MM.1S (cell line): ENCODE measurements at places on chromosomes 12 and 14.

DNA sequence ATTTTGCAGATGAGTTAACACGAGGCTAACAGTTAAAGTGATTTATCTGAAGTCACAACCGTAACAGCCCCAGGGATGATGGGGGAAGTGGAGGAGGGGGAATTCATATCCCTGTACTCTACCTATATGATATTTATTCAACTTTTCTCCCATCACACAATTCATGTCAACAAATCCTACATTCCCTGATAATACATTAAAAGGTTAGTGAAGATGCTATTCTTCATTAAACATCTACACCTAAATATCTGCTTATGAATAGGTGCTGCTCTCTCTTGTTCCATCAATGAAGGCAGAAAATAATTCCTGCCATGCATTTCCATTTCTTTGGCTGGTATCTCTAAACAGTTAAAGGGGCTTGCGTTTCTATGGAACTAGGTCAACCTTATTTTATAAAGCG is 6.8 kb downstream of the YBX3 start:
- H3K27me3 ChIP-seq: no peaks in the 10 kb centered on the region
- H3K4me1 ChIP-seq: peaks cover 16% of the 10 kb centered on the region
- H3K4me3 ChIP-seq: no peak overlapping the region
- no peak for DNase-seq

DNA sequence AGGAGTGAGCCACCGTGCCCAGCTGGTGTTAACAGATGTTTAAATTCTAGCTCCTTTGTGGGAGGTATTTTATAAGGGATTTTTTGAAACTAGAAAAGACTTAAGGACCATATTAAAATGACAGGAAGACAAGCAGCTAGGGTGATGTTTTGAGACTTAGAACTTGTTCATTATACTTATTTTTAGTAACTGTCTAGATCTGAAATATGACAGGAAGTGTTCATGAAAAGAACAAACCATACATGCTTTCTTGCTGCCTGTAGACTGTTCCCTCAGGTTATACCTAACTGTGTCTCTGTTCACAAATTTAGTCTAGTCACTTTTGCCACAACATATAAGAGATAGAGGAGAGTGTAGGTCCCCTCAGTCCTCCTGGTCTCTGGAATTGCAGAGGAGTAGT is 36.9 kb upstream of the KCNH3 start:
- H3K27me3 ChIP-seq: no peaks in the 10 kb centered on the region
- no peak overlapping the region for H3K4me3 ChIP-seq
- H3K4me1 ChIP-seq: peaks cover 19% of the 10 kb centered on the region
- peaks cover 10% of the 10 kb centered on the region for H3K36me3 ChIP-seq
- peak overlapping the region; percentile 25; the same call in 1 of the 2 replicates for H3K27ac ChIP-seq

DNA sequence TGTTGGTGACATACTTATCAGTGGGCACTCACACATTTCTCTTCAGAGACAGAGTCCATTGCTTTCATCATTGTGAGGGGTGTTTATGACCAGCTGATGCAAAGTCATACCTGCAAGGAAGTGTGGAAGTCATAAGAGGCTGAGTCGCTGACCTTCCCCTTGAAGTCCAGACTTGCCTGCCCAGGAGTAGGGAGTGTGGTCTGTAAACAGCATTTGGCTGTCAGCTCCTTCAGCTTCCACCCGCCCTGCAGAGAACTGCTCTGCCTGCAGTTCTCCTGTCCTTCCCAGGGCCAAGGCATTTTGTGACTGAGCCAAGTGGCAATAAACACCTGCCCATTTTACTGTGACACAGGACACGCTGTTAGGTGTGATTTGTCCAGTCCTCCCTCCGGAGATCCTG is 801.3 kb downstream of the BCL11B start:
- H3K4me1 ChIP-seq: no peaks in the 10 kb centered on the region
- H3K4me3 ChIP-seq: no peak overlapping the region
- DNase-seq: no peak
- H3K36me3 ChIP-seq: no peaks in the 10 kb centered on the region

DNA sequence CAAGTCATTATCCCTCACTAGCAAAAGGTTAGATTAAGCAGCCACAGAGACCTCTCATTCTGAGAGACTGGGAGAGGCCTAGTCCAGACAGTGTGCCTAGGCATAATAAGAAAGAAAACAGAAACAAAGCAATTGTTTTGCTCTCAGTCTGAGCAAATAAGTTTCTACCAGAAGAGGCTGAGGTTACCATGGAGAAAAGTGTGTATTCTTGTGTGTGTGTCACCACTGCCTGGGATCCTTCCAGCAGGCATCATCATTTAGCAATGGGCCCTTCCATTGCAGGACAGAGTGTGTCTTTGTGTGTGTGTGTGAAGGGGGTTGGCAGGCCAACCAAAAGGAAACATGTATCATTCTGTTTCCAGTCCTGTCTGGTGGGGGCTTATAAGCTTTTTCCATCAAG is 3.7 kb downstream of the EFS start:
- no peak for DNase-seq
- H3K27ac ChIP-seq: no peak overlapping the region
- H3K4me1 ChIP-seq: no peaks in the 10 kb centered on the region
- H3K4me3 ChIP-seq: no peak overlapping the region
- H3K36me3 ChIP-seq: no peaks in the 10 kb centered on the region
- peaks cover 7% of the 10 kb centered on the region for H3K27me3 ChIP-seq

GRCh38 chr12:111291357-111291756 is 77.5 kb downstream of the PHETA1 start:
- no peaks in the 10 kb centered on the region for H3K4me1 ChIP-seq
- H3K27ac ChIP-seq: no peak overlapping the region
- DNase-seq: no peak
- H3K36me3 ChIP-seq: no peaks in the 10 kb centered on the region
- H3K27me3 ChIP-seq: no peaks in the 10 kb centered on the region; the same call in 1 of the 2 replicates
- no peak overlapping the region for H3K4me3 ChIP-seq

DNA sequence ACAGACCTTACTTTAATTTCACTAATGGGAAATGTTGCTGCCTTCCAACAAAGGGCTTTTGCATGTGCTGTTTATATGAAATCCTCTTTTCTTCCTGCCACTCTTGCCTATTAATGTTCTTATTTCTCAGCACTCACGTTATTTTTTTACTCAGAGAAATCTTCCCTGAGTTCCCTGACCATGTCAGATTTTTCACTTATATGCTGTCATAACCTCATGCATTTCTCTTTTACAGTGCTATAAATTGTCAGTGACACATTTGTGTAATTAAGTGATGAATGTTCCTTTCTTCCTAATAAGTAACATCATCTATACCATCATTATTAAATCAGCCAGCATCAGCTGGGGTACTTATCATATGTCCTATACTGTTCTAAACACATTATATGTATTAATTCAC is 444.1 kb downstream of the DIO2 start:
- H3K4me1 ChIP-seq: no peaks in the 10 kb centered on the region
- no peak overlapping the region for H3K4me3 ChIP-seq
- H3K36me3 ChIP-seq: no peaks in the 10 kb centered on the region
- no peak for DNase-seq

GRCh38 chr14:93049315-93049714 is 66.4 kb downstream of the ITPK1 start:
- H3K4me1 ChIP-seq: no peaks in the 10 kb centered on the region
- H3K27me3 ChIP-seq: no peaks in the 10 kb centered on the region
- DNase-seq: no peak

- DNase-seq: no peak
- no peaks in the 10 kb centered on the region for H3K36me3 ChIP-seq
- no peaks in the 10 kb centered on the region for H3K27me3 ChIP-seq
- H3K4me3 ChIP-seq: no peak overlapping the region
- no peaks in the 10 kb centered on the region for H3K4me1 ChIP-seq
These were observed 279.0 kb downstream of the PAWR start for GRCh38 chr12:79411791-79412190.

- H3K4me3 ChIP-seq: no peak overlapping the region
- no peak for DNase-seq
- H3K27me3 ChIP-seq: no peaks in the 10 kb centered on the region
- no peaks in the 10 kb centered on the region for H3K36me3 ChIP-seq
- H3K27ac ChIP-seq: no peak overlapping the region
These were observed 440.8 kb downstream of the NRXN3 start for GRCh38 chr14:78610994-78611393.

- no peak overlapping the region for H3K27ac ChIP-seq
- no peaks in the 10 kb centered on the region for H3K4me1 ChIP-seq
- no peak for DNase-seq
- no peaks in the 10 kb centered on the region for H3K27me3 ChIP-seq
These were observed 145.3 kb downstream of the CACNA1C start for GRCh38 chr12:2198005-2198501.

- no peaks in the 10 kb centered on the region for H3K36me3 ChIP-seq
- peaks cover 2% of the 10 kb centered on the region; the same call in 1 of the 2 replicates for H3K4me1 ChIP-seq
- H3K27me3 ChIP-seq: no peaks in the 10 kb centered on the region
These were observed 10.4 kb upstream of the MED13L start for GRCh38 chr12:116287842-116288301.

DNA sequence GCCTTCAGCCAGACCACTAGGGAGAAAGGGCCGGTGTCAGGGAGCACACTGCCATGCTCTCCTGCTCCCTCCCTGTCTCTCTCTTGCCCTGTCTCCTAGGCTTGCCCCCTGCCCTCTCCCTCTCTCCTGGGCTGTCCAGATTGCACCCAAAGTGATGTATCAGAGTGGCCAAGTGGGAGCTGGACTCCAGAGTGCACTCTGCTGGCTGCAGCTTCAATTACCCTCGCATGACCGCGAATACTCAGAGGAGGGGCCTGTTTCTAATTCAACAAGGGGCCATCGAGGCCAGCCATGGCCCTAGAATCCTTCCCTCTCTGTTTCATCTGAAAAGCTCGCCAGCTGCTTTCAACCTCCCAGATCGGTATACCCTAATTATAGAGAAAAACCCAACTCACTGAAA is 206.4 kb upstream of the FKBP4 start:
- 0 out of 2 replicates have a peak, but pooled peaks cover 6% of the 10 kb centered on the region for H3K27me3 ChIP-seq
- DNase-seq: no peak
- no peak overlapping the region for H3K27ac ChIP-seq
- peaks cover 2% of the 10 kb centered on the region; the same call in 1 of the 2 replicates for H3K4me1 ChIP-seq

DNA sequence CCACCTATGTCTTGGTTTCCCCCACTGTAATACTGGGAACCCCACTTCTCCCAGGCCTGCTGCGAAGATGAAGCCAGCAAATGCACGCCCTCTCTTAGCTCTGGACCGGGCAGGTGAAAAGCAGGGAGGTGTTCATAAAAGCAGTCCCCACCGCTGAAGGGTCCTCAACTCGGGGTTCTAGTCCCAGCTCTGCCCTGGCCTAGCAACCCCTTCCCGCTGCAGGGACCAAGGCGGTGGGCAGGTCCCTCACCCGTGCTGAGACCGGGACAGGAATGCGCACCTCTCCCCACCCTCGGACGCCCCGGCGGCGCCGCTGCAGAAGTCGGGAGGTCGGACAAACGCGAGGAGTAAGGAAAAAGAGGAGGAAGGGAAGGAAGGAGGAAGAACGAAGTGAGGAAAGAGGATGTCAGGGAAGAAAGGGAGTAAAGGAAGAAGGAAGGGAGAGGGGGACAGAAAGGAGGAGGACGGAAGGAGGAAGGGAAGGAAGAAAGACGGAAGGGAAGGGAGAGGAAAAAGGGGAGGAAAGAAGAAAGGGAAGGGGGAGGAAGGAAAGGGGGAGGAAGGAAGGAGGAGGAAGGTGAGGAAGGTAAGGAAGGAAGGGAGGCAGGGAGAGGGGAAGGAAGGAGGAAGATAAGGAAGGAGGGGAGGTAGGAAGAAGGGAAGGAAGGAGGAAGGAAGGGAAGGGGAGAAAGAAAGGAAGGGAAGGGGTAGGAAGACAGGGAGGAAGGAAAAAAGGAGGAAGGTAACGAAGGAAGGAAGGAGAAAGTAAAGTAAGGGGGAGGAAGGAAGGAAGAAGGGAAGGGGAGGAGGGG is 701 bp downstream of the SPRING1 start:
- peaks cover 8% of the 10 kb centered on the region; the same call in 1 of the 2 replicates for H3K4me1 ChIP-seq
- H3K27ac ChIP-seq: no peak overlapping the region
- DNase-seq: no peak
- H3K36me3 ChIP-seq: no peaks in the 10 kb centered on the region
- H3K4me3 ChIP-seq: peak overlapping the region; percentile 78

DNA sequence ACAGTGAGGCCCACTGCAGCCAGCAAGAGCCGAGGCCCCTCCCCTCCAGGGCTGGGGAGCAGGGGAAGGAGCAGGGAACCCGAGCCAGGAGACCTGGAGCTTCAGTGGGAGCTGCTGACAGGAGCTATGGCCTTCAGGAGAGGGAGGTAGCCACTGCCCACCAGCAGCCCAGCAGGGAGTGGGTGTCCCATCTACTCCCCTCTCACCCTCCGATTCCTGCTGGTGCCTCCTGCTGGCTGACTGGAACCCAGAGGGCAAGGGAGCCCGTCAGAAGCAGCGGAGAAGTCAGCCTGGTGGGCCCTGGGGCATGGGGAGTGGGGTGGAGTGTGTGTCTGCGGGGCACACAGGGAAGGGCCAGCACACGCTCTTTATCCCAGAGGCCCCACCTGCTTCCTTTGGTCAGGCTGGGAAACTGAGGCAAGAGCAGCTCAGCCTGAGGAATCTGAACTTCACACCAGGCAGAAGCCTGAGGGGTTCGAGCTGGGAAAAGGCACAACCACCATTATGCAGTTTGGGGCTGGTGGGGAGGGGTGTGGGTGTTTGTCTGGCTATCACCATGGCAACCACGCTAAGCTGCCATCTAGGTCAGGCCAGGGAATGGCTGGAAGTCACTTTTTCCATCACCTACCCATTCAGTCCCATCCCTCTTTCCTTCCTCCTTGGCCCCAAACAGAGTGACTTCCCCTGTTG is 36.8 kb upstream of the PLEKHG6 start:
- H3K4me3 ChIP-seq: no peak overlapping the region
- no peak for DNase-seq
- no peaks in the 10 kb centered on the region for H3K27me3 ChIP-seq
- H3K36me3 ChIP-seq: no peaks in the 10 kb centered on the region
- H3K4me1 ChIP-seq: peaks cover 18% of the 10 kb centered on the region

DNA sequence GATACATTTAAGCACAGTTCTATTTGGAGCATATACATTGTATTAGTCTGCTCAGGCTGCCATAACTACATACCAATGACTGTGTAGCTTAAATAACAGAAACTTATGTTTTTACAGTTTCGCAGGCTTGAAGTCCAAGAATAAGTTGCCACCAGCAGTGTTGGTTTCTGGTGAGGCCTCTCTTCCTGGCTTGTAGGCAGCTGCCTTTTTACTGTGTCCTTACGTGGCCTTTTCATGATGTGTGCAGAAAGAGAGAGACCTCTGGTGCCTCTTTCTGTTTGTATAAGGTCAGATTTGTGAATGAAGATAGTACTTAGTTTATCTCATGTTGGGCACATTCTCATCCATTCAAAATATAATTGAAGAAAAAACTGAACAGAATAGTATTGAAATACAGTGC is 636.6 kb downstream of the FLRT2 start:
- peak overlapping the region; percentile 84; the same call in 1 of the 2 replicates for H3K27ac ChIP-seq
- no peaks in the 10 kb centered on the region for H3K36me3 ChIP-seq
- no peak overlapping the region for H3K4me3 ChIP-seq
- peak; percentile 84 for DNase-seq

GRCh38 chr14:78197051-78197450 is 26.9 kb downstream of the NRXN3 start:
- H3K36me3 ChIP-seq: no peaks in the 10 kb centered on the region
- no peak overlapping the region for H3K4me3 ChIP-seq
- DNase-seq: no peak
- H3K4me1 ChIP-seq: no peaks in the 10 kb centered on the region
- H3K27ac ChIP-seq: no peak overlapping the region
- no peaks in the 10 kb centered on the region for H3K27me3 ChIP-seq

- no peak for DNase-seq
- H3K4me1 ChIP-seq: peaks cover 11% of the 10 kb centered on the region
- no peaks in the 10 kb centered on the region for H3K27me3 ChIP-seq
- H3K4me3 ChIP-seq: no peak overlapping the region
- no peak overlapping the region for H3K27ac ChIP-seq
These were observed 3.8 kb downstream of the BICD1 start for GRCh38 chr12:32110417-32110816.

GRCh38 chr12:121314431-121314830 is 17.9 kb upstream of the CAMKK2 start:
- no peaks in the 10 kb centered on the region for H3K27me3 ChIP-seq
- H3K27ac ChIP-seq: no peak overlapping the region
- H3K36me3 ChIP-seq: no peaks in the 10 kb centered on the region
- no peak for DNase-seq
- H3K4me3 ChIP-seq: no peak overlapping the region
- no peaks in the 10 kb centered on the region for H3K4me1 ChIP-seq
